Stomach (tissue), 19 donors: ENCODE measurements at places on chromosomes 1 and 21. TPM values are rescaled to one million over a fixed set of nuclear protein-coding genes. Genes with fewer than 3 reads are reported as not detected.

GRCh38 chr1:70874818-70875217 is 172.8 kb downstream of the PTGER3 start:
- no peak for DNase-seq
- H3K4me1 ChIP-seq = no peaks in the 10 kb centered on the region
- no peak overlapping the region for H3K27ac ChIP-seq
- H3K4me3 ChIP-seq = no peak overlapping the region
- H3K36me3 ChIP-seq = no peaks in the 10 kb centered on the region

- H3K36me3 ChIP-seq = no peaks in the 10 kb centered on the region
- no peaks in the 10 kb centered on the region for H3K27me3 ChIP-seq
- no peak for DNase-seq
- no peak overlapping the region for H3K27ac ChIP-seq
- H3K4me1 ChIP-seq = peaks cover 61% of the 10 kb centered on the region
Observed at GRCh38 chr1:89555550-89555949, 30.9 kb downstream of the LRRC8B start.

GRCh38 chr1:192962901-192963300 is 96.3 kb downstream of the UCHL5 start:
- no peaks in the 10 kb centered on the region for H3K4me1 ChIP-seq
- no peak overlapping the region for H3K27ac ChIP-seq
- no peak for DNase-seq
- H3K36me3 ChIP-seq = no peaks in the 10 kb centered on the region

GRCh38 chr1:47849005-47849521 is 148.1 kb downstream of the TRABD2B start:
- H3K36me3 ChIP-seq = no peaks in the 10 kb centered on the region
- no peak for DNase-seq
- H3K4me3 ChIP-seq = no peak overlapping the region
- no peaks in the 10 kb centered on the region for H3K4me1 ChIP-seq
- H3K27me3 ChIP-seq = no peaks in the 10 kb centered on the region

The MYOG gene
- total RNA-seq = not detected

The MMP23B gene
- total RNA-seq = 111 TPM

The OR2L13 gene
- not detected for total RNA-seq
